GM03348 (cell line): ENCODE measurements at places on chromosomes 5 and 9.
A peak's percentile ranks its signal among the peaks of the same experiment; 100 is the strongest.

- peak; percentile 46 for DNase-seq
Measured at GRCh38 chr5:81779125-81779915, 28.4 kb upstream of the SSBP2 start.

DNA sequence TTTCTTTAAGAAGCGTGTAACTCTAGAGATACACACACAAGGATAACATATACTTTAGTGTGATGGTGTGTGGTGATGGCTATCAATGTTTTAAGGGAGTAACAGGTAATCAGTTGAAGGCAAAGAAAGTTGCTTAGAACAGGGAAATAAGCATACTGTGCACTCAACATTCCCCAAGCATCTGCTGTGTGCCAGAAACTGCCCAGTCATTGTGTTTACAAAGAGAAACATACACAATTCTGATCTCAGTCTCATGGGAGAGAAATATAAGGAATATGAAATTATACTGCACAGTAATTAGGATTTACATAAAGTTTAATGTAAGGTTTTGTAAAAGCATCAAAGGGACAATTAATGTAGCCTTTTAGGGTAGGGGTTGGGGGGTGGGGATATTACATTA lies 224.1 kb upstream of the TYRP1 start:
- no peak for DNase-seq

DNA sequence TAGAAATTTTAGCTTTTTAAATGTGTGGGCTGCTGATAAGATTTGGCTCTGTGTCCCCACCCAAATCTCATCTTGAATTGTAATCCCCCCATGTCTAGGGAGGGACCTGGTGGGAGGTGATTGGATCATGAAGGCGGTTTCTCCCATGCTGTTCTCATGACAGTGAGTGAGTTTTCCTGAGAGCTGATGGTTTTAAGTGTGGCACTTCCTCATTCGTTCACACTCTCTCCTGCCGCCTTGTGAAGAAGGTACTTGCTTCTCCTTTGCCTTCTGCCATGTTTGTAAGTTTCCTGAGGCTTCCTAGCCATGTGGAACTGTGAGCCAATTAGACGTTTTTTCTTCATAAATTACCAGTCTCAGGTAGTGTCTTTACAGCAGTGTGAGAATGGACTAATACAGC lies 127.8 kb upstream of the MVB12B start:
- DNase-seq = no peak

DNA sequence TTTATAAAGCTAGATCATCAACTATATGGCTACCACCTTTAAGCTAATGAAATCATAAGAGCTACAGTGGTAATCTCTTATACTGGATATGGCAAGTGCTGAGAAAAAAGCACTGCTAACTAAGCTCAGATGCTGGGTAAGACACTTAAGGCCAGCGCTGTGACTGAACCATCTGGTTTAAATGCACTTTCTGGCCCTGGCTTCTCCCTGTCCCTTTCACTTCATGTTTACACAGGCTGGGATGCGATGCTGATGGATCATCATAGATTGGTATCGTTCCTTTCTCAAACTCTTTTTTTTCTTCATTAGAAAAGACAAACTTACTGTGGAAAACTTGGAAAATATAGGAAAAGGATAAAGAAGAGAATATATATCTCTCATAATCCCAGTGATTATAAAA lies 52.3 kb downstream of the KIF24 start:
- DNase-seq = no peak

DNA sequence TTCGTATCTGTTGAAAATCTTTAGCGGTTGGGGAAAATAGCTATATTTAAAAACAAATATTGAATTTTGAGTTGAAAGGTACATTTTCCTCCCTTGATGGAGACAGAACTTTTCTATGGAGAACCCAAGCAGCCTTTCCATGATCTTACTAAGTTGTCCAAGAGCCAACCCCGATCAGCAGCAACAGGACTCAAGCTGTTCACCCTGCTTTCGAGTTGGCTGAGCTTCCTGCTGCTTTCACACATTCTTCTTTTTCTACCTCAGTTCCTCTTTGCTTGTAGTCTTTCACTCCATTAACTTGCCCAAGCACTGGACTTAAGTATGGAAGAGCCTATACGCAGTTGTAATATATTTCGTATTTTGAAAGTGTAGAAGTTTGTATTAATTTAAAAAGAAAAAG lies 59.4 kb downstream of the IL6ST start:
- DNase-seq = no peak

DNA sequence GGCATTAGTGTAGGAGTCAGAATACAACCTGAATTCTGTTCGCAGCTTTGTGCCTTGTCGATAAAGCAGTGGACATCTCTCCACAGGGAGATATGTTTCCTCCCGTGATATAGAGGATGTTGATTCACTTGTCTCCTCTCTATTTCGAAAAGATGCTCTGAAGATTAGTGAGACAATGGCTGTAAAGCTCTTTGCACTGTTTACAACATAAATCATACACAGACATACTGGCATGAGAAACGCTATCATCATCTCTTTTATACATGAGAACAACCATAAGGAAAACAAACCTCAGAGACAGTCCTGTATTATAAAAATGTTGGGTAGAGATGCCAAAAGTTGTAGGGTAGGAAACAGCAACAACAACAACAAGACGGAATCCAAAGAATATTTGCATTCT lies 507.4 kb downstream of the RAB3C start:
- DNase-seq = no peak

GRCh38 chr5:107285772-107286171 lies 385.0 kb downstream of the EFNA5 start:
- no peak for DNase-seq

DNA sequence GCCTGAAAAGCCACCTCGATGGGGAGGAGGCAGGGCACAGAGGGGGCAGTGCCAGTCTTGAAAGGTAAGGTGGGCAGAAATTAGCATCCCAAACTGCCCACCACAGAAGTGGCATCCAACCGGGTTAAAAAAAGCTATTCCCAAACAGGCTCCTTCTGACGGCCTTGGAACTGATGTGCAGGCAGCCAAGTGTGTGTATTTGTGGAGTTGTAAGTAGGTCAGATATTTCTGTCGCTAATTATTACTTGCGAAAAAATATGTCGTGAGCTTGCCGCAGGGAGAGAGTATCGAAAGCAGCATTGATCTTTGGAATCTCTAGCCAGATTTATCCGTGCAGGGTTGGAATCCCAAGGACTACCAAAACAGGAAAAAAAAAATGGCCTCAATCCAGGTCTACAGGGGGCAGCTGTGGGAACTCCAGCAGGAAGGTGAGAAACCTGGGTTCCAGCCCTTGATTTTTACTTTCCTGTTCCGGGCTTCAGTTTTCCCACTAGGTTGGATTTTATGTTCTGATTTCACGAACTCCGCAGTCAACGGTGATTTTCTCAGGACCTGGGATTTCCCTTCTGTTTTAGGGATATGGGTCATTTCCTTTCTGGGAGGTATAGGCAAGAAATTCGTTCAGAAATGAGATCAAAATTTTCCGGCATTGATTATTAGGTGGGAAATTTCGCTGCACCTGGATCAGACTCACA lies 200.8 kb downstream of the RGS3 start:
- DNase-seq = no peak

- no peak for DNase-seq
Measured at GRCh38 chr5:172276214-172276613, 7.3 kb downstream of the UBTD2 start.

DNA sequence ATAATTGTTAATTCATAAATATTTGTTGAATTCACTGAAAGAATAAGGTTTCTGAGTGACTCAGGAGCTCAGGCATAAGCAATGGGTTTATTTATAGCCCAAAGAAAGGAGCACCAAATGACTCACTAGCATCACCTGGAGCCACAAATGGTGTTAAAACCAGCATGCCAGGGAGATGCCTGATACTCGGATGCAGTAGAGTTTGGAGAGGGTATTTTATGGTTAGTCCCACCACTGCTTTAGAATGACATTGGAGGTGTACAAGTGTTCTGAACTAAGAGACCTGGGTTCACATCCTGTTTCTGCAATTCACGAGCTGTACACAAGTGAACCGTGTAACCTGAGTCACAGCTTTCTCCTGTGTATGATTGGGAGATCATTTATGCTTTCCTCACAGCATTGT lies 25.2 kb downstream of the CCL28 start:
- no peak for DNase-seq

DNA sequence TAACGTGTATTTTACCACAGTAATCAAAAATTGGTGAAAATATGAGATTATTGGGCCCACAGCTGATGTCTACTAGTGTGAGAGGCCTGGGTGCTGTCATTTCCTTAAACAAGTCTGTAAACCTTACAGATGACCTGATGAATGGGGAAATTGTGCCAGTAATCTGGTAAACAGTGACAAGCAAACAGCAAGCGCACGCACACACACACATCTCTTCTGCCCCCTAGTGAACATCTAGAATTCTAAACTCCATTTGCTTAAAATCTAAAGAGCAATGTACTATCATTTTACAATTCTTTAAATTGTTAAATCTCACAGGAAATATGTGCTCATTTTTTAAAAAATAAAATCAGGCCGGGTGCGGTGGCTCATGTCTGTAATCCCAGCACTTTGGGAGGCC lies 7.5 kb upstream of the RAPGEF1 start:
- DNase-seq = peak; percentile 66

- peak; percentile 89 for DNase-seq
Measured at GRCh38 chr5:96657068-96657467, 5.1 kb upstream of the CAST start.

GRCh38 chr5:43729846-43730478 lies 127.0 kb downstream of the NNT start:
- peak; percentile 28 for DNase-seq

- DNase-seq = no peak
Measured at GRCh38 chr9:3922846-3923245, 377.0 kb downstream of the GLIS3 start.

GRCh38 chr9:115208501-115208900 lies 90.5 kb upstream of the TNC start:
- peak; percentile 21 for DNase-seq

DNA sequence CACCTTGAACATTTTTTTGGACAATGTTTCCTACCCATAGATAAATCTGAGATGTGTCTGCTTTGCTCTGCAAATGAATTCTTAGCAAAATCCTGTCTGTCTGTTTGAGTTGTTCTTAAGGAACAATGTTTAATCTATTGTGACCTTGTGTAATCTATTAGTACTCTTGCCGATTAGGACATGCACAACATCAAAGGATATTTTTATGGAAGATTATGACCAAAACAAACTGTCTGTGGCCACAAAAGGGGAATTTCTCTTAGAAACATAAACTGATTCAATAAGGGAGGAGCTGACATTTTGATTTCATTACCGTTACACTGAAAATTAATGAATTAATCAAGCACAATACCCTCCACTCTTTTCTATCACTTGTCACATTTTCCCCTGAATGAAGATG lies 323.0 kb upstream of the PRR16 start:
- DNase-seq = no peak

GRCh38 chr5:1965925-1966324 lies 83.2 kb upstream of the IRX4 start:
- no peak for DNase-seq

DNA sequence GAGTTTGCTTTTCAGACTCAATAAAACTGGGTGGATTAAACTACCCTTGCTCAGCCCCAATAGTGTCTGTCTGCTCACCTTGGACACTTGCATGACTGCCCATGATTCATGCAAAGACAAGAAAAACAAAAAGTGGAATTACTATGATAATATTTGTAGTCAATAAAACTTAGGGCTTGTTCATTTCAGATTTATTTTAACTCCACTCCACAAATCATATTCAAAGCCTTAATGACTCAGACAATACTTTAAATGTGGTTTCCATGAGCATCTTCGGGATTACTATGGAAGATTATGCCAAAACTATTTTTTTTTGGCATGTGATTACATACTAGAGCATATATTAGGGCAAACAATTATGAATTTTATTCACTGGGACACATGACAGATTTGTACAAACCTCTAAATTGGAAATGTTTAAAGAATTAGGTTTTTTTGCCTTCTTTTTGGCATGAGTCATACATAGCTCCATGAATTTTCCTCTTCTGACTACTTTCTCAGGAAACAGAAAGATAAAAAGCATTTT lies 468.9 kb downstream of the ACTL7B start:
- DNase-seq = peak; percentile 73

DNA sequence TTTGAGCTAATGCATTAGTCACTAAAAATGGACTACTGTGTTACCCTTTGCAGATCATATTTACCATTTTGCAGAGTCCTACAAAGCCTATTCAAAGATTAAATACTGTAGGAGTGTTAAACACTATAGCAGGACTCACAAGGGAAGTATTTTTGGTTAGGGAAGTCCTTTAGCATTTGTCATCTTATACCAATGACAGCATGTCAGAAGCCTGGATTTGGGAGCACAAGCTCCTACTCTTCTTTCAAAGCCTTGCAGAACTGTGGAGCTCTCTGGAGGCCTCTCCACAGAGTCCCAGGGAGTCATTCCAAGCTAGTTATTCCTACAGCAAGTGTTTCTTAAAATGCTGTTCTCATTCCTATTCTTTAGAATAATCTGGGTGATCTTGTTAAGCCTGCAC lies 288.8 kb downstream of the PIK3R1 start:
- no peak for DNase-seq

GRCh38 chr5:114935490-114935889 lies 234.2 kb downstream of the TRIM36 start:
- no peak for DNase-seq

GRCh38 chr5:32869216-32869615 lies 158.1 kb downstream of the NPR3 start:
- DNase-seq = peak; percentile 52

DNA sequence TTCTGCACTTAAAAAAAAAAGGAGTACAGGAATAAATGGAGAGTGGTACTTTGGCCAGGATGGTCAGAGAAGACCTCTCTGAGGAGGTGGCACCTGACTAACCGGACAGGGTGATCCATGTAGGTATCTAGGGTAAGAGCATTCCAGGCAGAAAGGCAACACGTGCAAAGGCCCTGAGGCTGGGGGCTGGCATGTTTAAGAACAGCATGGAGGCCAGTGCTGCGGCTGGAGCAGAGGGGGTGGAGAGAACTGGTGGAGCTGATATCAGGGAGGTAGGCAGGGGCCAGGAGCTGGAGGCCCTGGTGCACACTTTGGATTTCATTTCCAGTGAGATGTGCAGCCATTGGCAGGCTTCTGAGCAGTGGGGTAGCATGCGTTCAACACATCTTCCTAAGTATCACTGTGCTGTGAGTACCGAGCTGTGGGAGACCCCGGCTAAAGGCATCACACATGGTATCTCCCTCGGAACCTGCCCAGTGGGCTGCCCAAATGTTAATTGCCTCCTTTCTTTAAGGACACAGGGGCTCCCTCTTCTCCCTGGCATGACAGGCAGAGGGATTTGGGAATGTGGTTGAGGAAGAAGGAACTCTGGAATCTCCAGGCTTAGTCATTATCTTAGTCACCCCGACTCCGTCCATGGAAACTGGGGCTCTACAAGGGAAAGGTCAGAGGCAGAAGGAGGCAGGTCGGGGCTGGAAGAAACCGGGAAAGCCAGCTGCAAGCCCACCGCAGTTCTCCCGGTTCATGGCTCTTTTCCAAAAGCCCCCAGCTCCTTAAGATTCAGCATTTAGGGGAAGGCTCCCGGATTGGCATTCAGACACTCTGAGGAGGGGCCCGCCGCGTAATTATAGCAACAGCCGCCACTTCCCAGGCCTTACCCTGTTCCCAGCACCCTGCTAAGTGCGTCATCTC lies 18.6 kb downstream of the SLC6A7 start:
- DNase-seq = peak; percentile 71

GRCh38 chr5:118687661-118688621 lies 300.4 kb downstream of the DTWD2 start:
- no peak for DNase-seq

- DNase-seq = no peak
Measured at GRCh38 chr5:82754036-82754746, 323.0 kb downstream of the TMEM167A start.
